ENCODE measurements at places on chromosomes 16 and 17.

- no peak for DNase-seq
Observed at GRCh38 chr17:7849751-7850504, 4.9 kb upstream of the TMEM88 start.

GRCh38 chr17:82970067-82970466 is 109.3 kb upstream of the METRNL start:
- no peak for DNase-seq

DNA sequence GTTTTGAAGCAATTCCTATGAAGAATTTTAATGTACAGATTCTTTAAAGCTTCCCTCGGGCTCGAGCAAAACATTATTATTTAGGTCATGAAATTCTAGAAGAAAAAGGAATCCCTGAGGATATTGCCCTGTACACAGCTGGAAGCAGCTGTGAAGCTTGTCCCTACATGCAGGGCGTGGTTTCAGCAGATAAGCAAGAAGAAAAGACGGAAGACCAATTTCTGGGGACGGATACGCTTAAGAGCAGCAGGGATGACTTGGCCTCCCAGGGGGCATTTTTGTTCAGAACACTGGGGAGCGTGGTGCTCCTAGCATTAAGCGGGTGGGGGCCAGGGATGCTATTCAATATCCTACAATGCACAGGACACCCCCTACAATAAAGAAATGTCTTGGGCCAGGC is 34.3 kb downstream of the LITAF start:
- DNase-seq = no peak

- no peak for DNase-seq
Observed at GRCh38 chr17:54835015-54835414, 65.6 kb upstream of the TOM1L1 start.

DNA sequence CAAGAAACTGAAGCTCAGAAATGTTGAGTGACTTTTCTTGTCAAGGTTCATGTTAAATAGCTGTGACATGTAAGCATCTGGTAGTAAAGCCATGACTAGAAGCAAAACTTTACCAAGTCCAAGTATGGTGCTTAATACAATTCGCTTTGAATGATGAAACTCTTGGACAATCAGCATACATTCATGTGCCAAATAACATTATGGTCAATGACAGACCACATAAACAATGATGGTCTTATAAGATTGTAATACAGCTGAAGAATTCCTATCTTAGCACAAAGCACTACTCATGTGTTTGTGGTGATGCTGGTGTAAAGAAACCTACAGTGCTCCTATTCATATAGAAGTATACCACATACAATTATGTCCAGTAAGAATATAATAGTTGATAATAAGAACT is 97.1 kb upstream of the RPRML start:
- DNase-seq = no peak

DNA sequence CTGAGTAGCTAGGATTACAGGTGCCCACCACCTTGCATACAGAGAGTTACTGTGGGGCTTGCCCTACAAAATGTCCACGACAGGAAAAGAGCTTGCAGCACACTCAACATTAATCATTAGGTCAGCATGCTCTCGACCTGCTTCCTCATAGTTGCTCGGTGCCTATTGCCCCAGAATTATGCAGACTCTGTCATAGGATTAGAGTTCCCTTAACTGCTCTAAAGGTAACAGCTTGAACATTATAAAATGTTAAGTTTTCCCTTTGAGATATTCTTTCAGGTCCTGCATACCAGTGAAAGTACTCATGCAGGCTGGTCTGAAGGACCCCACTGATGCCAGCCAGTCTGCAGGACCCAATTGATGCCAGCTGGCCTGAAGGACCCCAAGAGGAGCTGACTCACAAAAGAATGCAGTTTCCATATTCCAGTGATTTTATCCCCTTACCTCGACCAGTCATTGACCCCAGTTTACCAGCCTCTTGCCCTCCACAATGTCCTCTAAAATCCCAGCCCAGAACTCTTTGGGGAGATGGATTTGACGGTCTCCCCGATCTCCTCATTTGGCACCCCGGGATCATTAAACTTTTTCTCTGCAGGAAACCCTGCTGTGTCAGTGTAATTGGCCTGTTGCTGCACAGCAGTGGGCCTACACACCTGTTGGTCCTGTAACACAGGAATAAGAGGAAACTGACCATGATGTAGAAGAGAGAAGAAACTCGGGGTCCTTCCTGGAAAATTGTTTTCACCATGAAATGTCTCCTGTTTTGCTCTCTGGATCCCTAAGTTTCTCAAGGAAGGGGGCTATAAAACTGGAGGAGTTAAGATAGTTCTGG is 10.6 kb downstream of the ICAM2 start:
- no peak for DNase-seq

GRCh38 chr17:75910699-75911098 is 6.0 kb upstream of the MRPL38 start:
- no peak for DNase-seq

GRCh38 chr17:34781071-34781470 is 180.2 kb downstream of the CCT6B start:
- no peak for DNase-seq

Measured in NCI-H524 (cell line).